Stimulated activated memory B cell treated with anti-CD40 and anti-IgM and Interleukin-4, amounts not matched to agents 10 μg/mL and 1 μg/mL and 100 μg/mL, for 72 hours (primary cell): ENCODE measurements at places on chromosomes 5 and 9.

DNA sequence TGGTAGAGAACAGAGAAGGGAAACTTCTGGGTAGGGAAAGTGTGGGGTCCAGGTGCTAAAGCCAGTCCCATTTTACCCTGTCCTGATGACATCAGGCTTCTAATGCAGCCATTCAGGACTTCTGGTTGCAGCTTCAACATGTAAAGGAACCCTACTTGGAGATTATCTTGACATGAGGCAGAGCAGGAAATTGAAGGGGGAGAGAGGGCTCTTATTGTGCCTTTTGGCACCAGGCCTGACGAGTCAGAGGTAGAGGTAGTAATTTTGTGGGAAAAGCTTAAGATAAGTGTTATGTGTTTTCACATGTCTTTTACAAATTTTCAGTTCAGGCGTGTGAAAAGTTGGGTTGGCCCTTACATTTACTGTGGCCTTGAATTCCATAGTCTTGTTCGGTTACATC is 102.4 kb upstream of the APC start:
- no peak for ATAC-seq

DNA sequence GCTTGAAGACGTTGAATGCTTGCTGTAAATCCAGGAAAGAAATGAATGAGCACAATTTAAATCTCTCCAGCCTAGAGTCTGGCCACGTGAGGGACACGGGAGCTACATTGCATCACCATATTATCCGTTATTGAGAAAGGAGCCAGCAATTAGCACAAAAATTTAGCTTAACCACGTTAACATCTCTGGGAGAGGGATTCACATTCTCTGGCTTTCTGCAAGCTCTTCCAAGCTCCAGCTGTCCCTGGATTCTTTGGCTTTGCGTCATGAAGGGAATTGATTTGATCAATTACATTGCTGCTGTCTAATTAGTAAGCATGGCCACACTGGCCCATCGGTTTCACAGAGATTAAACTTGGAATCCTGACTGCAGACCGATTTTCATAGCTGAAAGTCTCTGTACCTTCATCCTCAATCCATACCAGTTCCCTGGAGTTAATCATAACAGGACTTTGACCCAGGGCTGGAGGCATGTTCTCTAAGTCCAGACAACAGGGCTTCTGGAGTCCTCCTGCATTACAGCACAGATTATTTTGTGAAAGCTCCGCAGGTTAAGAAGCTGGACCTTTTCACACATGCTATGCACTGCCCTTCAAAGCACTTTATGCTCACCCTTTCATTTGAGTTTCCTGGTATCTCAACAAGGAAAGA is 31.6 kb downstream of the ADRA1B start:
- no peak for ATAC-seq

DNA sequence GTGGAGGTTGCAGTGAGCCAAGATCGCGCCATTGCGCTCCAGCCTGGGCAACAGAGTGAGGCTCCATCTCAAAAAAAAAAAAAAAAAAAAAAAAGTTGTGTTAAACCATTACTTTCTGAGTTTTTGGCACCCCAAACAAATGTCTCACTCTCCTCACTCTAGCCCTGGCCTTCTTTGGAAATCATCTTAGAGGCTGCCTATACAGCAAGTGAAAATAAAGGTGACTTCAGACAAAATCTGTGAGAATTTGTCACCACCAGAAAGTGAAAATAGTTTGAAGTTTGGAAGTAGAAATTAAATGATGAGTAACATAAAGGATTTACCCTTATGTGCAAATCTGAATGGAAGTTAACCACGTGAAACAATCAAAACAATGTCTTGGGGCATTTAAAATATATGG is 7.2 kb upstream of the ZNF131 start:
- ATAC-seq, result no peak

DNA sequence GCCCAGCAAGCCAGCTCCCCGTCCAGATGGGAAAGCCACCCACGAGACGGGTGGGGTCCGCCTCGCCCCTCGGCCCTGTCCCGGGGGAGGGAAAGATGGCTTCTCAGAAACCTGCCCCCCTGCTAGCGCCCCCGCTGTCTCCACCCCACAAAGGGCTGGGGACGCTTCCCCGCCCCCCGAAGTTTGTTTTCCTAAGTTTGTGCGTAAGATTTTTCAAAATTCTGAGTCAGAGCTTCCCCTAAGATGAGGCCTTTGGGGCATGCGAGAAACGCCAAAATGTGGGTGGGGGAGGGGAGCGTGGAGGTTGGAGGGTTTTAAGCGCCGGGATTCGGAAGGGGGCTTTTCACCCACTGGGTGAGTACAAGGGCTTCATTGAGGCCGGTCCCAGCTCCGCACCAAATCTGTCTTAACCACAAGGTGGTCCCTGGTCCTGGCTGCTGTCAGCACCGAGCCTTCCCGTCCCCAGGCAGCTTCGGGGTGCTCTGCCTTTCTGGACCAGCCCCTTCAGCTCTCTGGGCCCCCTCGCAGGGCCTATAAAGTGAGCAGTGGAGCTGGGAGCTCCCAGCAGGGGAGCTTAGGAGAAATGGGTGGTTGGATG is 32.3 kb downstream of the PRRX2 start:
- no peak for ATAC-seq

GRCh38 chr9:130714586-130715110 is 21.1 kb downstream of the EXOSC2 start:
- ATAC-seq, result no peak

DNA sequence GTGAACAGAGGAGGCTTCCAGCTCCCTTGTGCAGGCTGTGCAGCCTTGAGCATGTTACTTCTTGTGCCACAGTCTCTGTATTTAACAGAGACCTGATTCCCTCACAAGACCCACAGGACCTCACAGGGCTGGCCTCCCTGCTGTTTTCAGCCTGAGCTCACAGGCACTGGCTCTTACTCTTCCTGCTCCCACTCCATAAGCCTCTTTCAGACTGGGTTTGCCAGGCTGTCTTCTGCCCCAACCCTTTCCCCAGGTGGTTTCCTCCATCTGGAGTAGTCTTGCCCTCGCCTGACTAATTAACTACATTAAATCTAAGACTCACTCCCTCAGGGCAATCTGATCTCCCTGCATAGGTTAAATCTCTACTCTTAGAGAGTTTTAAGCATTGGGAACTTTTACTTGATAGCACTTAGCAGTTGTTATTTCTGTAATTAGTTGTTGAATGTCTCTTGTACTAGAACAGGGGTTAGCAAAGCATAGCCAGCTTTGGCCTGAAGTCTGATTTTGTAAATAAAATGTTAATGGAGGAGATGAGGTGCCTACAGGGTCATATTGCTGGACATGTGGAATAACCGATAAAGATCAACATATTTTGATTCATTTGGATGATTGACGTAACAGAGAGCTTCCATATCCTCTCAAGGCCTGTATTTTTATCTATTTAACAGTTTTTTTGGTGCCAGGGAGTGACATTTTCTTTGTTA is 28.6 kb upstream of the SPATA31E1 start:
- ATAC-seq, result no peak

DNA sequence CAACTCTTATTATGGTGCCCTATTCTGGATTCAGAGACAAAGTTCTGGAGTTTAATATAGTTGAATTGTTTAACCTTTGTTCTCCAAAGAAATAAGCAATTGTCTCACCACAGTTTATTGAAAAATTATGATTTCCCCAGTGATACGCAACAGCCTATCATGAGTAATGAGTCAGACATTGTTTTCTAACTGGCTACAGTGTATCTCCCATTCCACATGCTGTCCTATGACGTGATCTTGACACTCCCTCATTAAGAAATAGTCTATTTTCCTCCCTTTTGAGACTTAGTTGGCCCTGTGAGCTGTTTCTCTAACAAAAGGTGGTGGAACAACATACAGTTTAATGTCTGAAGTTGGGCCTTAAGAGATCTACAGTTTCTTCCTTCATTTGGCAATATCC is 1290.6 kb upstream of the CDH6 start:
- ATAC-seq, result no peak

DNA sequence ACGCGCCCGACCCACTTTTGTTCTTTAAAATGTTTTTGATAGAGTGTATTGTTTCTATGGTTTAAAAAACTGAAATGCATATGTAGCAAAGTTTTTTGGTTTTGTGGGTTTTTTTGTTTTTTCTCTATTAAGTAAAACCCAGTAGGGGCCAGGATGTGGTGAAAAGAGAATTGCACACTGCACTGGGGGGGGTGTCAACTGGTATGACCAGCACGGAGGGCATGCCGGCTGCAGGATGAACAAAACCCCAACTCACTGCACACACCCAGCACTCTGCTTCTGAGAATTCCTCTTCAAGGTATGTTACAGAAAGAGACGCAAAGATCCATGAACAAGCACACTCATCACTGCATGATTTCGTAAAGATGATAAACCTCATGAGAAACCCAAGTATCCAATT is 75.0 kb downstream of the STK10 start:
- peak; percentile 62 for ATAC-seq
